ENCODE measurements at places on chromosomes 7 and 10. TPM values are rescaled to one million over a fixed set of nuclear protein-coding genes. Genes with fewer than 3 reads are reported as not detected.

DNA sequence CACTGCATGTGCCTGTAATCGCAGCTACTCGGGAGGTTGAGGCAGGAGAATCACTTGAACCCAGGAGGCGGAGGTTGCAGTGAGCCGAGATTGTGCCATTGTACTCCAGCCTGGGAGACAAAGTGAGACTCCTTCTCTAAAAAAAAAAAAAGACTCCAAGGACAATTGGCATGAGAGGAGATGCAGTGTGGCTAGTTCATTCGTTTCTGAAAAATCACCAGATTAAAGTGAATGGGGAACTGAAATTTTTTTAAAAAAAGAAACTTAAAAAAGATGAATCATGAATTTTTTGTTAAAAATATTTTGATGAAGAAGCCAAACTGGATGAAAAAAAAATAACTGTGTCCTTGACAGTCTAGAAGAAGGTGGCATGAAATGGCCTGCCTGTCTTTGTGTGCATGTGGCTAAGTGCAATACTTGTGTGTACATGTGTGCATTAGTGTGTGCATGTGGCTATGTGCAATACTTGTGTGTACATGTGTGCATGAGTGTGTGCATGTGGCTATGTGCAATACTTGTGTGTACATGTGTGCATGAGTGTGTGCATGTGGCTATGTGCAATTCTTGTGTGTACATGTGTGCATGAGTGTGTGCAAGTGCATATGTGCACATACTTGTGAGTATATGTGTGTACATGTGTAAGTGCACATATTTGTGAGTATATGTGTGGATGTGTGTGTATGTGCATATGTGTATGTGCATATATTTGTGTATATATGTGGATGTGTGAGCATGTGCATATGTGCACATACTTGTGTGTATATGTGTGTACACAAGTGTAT is 391.7 kb upstream of the KLF6 start:
- H3K4me1 ChIP-seq: peaks cover 10% of the 10 kb centered on the region
- no peaks in the 10 kb centered on the region for H3K27me3 ChIP-seq
- H3K36me3 ChIP-seq: no peaks in the 10 kb centered on the region
- no peak overlapping the region for H3K27ac ChIP-seq

COL26A1 gene
- total RNA-seq: not detected

DNA sequence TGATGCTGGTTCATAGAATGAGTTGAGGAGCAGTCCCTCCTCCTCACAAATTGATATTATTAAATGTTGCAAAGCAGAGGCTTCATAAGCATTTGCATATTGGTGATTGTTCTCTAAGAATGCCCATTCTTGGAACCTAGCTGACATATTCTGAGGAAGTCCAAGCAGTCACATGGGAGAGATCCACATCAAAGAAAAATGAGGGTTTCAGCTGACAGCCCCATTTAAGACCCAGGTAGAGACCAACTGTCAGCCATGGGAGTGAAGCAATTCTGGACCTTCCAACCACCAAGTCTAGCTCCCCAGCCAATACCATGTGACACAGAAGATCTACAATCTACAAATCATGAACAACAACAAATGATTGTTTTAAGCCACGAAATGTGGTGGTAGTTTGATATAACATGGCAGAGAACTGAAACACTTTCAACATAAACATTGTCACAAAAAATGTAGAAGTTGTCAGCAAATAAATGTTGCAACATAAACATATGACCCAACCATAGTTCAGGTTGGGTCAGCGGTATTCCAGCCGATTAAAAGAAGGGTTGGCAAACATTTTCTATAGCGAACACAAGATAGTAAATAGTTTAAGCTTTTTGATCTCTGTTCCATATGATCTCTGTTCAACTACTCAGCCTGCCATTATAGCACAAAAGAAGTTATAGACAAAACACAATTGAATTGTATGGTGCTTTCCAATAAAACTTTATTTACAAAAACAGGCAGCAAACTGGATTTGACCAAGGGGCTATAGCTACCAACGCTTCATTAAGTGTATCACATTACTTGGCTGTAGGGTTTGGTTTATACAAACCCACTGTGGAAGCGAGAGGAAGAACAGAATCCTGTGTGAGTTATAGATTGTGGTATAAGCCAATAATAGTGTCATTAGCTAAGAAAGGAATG is 41.4 kb upstream of the MPP7 start:
- DNase-seq: peak; percentile 34
- H3K4me1 ChIP-seq: no peaks in the 10 kb centered on the region
- no peak overlapping the region for H3K4me3 ChIP-seq
- H3K36me3 ChIP-seq: no peaks in the 10 kb centered on the region
- no peak overlapping the region for H3K27ac ChIP-seq
- H3K27me3 ChIP-seq: no peaks in the 10 kb centered on the region

DNA sequence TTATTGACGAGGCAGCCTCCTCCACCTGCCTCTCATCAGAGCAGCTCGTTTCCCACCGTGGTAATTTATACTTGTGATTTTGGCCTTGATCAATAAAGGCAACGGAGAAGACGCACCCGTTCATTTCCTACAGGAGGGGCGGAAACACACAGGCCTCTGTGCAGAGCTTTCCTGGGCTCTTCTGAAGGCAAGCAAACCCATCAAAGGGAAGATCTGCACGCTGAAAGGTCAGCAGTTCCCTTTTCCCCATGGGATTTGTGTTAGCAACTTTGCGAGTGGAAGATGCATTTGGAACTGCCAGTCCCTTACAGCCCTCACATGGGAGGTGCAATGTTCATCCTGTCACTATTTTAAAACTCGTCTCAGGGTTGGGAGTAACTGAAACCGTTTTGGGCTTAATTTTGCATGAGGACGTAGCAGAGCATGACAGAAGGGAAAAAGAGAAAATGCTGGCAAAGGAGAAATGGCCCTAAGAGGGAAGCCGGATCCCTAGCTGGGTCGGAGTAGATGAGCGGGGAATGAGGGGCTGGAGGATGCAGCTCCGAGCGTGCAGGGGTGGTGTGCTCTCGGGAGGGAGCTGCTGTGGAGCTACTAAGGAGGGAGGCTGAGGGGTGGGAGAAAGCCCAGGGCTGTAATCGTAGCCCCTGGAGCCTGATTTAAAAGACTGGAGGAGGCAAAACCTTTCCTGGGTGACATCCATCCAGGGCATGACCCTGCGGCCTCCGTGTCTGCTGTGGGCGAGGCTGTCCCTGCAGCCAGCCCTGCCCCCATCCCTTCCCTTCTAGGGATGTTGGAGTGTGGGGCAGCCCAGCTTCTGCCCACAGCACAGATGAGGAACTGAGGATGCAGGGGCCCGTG is 111.1 kb upstream of the FAM20C start:
- no peaks in the 10 kb centered on the region for H3K36me3 ChIP-seq
- peaks cover 8% of the 10 kb centered on the region for H3K4me1 ChIP-seq
- no peaks in the 10 kb centered on the region for H3K27me3 ChIP-seq
- H3K27ac ChIP-seq: no peak overlapping the region

COL17A1 gene
- not detected for total RNA-seq

SRGN gene
- 74.0 TPM for total RNA-seq

- H3K27me3 ChIP-seq: no peaks in the 10 kb centered on the region
- peak; percentile 95 for DNase-seq
- peaks cover 43% of the 10 kb centered on the region for H3K4me1 ChIP-seq
- H3K27ac ChIP-seq: peak within 1 kb of the TSS; percentile 86
Measured at GRCh38 chr7:80918909-80919721, at the start of gene SEMA3C. Gene SEMA3C (minus strand): TSS chr7:80919051. CDS start chr7:80916781, 2,270 bp downstream.

- DNase-seq: no peak
- no peaks in the 10 kb centered on the region for H3K27me3 ChIP-seq
- H3K27ac ChIP-seq: peak overlapping the region; percentile 13
Measured at GRCh38 chr10:102299873-102300272, 54.5 kb downstream of the GBF1 start.

FAM241B gene
- total RNA-seq: 4.6 TPM

LIPN gene
- total RNA-seq: not detected

GRCh38 chr10:23343591-23344240 is 881 bp downstream of the C10orf67 start:
- no peaks in the 10 kb centered on the region for H3K36me3 ChIP-seq
- peak overlapping the region; percentile 48 for H3K4me3 ChIP-seq
- no peaks in the 10 kb centered on the region for H3K27me3 ChIP-seq
- peaks cover 16% of the 10 kb centered on the region for H3K4me1 ChIP-seq
- peak overlapping the region; percentile 52 for H3K27ac ChIP-seq
- DNase-seq: peak; percentile 88

DNA sequence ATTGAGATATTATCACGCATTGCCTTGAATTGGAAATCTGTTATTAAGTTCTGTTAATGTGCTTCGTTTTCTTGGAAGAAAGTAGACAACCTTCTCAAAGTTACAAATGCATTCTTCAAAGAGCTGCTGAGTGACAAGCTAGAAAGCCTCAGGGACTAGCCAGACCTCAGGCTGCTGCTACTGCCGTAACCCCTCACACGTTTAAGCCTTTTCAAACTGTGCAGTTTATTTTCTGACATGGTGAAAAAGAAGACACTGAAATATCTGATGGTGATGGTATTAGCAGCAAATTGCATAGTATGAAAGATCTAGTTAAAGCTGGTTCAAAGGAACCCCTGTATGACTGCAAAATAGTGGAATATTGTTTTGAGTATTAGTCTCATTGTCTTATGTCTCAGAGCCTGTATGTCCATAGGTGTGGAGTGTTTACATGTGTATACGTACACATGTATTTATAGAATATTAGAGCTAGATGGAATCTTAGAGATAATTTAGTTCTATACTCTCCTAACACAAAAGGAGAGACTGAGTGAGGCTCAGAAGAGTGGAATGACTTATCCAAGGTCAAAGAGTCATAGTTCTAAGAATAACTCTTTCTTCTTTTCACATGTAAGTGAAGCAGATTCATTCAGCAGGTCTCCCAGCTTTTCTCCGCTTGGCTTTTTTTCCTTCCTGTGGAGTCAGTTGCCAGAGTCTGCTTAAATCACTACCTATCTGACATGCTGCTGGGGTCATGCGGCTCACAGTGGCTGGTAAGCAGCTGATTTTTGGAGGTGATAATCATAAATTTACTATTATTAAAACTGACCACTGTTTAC is 431.9 kb downstream of the PLXDC2 start:
- H3K27ac ChIP-seq: no peak overlapping the region
- no peaks in the 10 kb centered on the region for H3K4me1 ChIP-seq
- no peaks in the 10 kb centered on the region for H3K27me3 ChIP-seq
- DNase-seq: no peak

PRLHR gene
- total RNA-seq: 3.0 TPM

GRCh38 chr10:57699944-57700343 is 567.8 kb downstream of the IPMK start:
- DNase-seq: no peak
- no peak overlapping the region for H3K4me3 ChIP-seq
- no peaks in the 10 kb centered on the region for H3K27me3 ChIP-seq

GRCh38 chr7:151871904-151872303 is 5.0 kb downstream of the PRKAG2 start:
- H3K36me3 ChIP-seq: no peaks in the 10 kb centered on the region
- H3K4me1 ChIP-seq: peaks cover 65% of the 10 kb centered on the region
- no peak overlapping the region for H3K27ac ChIP-seq
- DNase-seq: no peak

GRCh38 chr10:61754587-61755550 is 92.1 kb downstream of the CABCOCO1 start:
- H3K36me3 ChIP-seq: no peaks in the 10 kb centered on the region
- no peak overlapping the region for H3K27ac ChIP-seq
- no peak overlapping the region for H3K4me3 ChIP-seq
- H3K27me3 ChIP-seq: no peaks in the 10 kb centered on the region
- DNase-seq: no peak

CPXM2 gene
- total RNA-seq: 150 TPM

DNA sequence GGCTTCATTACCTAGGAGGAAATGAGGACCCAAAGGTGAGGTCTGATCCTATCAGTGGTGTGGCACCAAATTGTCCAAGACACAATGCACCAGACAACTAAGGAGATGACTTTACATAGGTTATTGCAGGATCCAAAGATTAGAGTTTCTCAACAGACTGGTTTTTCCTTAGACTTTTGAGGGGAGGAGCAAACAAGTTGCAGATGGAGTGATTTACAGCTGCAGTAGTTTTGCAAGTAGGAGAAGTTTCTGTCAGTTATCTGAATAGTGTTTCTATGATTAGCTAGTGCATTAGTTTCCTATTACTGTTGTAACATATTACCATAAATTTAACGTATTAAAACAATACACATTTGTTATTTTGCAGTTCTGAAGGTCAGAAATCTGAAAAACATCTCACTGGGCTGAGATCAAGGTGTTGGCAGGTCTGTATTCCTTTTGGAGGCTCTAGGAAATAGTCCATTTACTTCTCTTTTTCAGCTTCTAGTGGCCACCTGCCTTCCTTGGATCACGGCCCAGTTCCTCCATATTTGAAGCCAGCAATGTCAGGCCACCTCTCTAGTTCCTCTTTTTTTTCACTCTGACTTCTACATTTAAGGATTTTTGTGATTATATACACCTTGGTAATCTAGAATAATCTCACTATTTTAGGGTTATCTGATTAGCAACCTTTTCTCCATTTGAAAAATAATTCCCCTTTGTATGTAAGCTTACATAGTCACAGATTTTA is 994.9 kb downstream of the REEP3 start:
- no peak overlapping the region for H3K27ac ChIP-seq
- H3K36me3 ChIP-seq: no peaks in the 10 kb centered on the region
- H3K4me3 ChIP-seq: no peak overlapping the region
- no peaks in the 10 kb centered on the region for H3K4me1 ChIP-seq
- H3K27me3 ChIP-seq: no peaks in the 10 kb centered on the region

DNA sequence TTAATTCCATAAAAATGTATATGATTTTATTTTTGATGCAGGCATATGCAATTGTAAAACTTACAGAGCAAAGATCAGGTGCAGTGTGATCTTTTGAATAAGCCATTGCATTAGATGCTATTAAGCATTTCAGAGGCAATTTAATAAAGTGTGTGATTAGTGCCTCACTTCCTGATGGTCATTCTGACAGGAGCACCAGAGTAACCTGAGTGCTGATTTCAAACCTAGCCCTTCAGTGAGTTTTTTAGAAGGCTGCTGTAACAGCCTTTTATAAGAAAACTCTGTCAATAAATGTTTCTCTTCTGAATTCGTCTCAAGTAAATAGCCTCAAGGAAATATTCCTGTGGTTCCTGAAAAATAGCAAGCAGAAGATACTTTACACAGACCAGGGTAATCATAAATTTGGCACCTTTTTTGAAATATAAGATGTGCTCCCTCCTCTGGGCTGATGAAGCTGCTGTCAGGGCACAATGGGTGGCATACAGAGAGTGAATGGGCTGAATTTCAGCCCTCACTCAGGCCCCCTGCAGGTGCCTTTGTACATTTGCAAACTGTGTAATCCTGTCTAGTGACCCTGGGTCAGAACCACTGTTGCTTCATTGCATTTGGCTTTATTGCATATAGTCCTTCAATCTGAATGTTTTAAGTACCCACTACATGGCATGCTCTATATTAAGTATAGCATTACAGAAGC is 193.7 kb upstream of the CSTF2T start:
- peaks cover 3% of the 10 kb centered on the region for H3K4me1 ChIP-seq
- H3K27ac ChIP-seq: no peak overlapping the region
- no peaks in the 10 kb centered on the region for H3K36me3 ChIP-seq
- H3K27me3 ChIP-seq: no peaks in the 10 kb centered on the region
- DNase-seq: no peak

Data from esophagus muscularis mucosa (tissue), 4 donors.